ENCODE measurements at places on chromosomes 5 and 9.

GRCh38 chr5:169091396-169091980 is 209.5 kb downstream of the SLIT3 start:
- no peak for DNase-seq

DNA sequence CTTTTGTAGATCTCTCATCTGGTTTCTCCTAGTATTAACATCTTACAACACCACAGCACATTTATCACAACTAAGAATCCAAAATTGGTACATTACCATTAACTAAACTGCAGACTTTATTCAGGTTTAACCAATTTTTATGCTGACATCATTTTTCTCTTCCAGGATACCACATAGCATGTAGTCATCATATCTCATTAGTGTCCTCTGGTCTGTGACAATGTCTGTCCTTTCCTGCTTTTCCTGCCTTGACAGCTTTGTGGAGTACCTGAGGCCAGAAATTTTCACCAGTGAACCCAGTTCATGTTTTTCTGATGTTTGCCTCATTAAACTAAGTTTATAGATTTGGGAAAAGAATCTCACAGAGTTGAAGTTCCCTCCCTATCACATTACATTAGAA is 294.7 kb upstream of the TNC start:
- no peak for DNase-seq

DNA sequence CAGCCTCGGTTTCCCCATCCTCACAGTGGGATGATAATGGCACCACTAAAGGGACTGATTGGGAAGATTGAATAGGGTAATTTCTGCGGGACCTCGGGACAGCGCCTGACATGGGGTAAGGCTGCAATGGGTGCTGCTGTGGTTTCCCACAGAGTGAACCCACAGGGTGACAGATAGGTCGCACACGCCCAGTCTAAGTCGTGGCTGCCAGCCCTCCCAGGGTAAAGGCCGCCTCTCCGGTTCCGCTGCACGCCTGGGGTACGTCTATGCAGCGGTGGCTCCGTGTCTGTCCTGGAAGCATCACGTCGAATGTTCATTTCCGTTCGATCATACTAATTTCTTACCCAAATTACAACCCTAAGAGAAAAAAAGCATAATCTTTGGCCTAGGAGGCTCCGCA is 631 bp downstream of the CFAP77 start:
- no peak for DNase-seq

DNA sequence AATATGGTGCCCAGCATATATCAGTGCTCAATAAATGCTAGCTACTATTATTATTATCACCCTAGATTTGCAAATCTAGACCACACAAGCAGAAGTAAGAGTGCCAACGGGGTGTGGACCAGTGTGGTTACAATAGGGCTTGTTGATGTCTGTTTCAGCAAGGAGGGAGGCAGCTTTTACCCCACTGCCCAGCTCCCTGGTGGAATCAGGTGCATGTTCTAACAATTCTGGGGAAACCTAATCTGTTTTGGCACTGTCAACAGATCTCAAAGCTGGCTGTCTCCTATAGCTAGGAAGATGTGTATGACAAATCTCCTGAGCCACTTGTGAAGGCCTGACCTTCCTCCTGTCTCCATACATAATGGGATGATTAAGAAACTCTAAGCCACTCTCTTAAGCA is 5.7 kb downstream of the TGFBI start:
- no peak for DNase-seq

GRCh38 chr5:54520438-54520846 is 2.9 kb downstream of the SNX18 start:
- no peak for DNase-seq

GRCh38 chr5:126220725-126221124 is 202.5 kb upstream of the GRAMD2B start:
- no peak for DNase-seq

- DNase-seq = no peak
Observed at GRCh38 chr9:108535526-108535925, 320.3 kb downstream of the ACTL7B start.

Measured in C1 segment of cervical spinal cord (tissue), 14 donors.